DMS 273 treated with DMSO at 0.1 percent for 48 hours (cell line): ENCODE measurements at places on chromosomes 7 and 10.

- no peak for DNase-seq
These were observed 5.7 kb downstream of the GLRX3 start for GRCh38 chr10:130141878-130142277.

GRCh38 chr10:48199580-48200377, 74.7 kb downstream of the FRMPD2 start:
- no peak for DNase-seq

DNA sequence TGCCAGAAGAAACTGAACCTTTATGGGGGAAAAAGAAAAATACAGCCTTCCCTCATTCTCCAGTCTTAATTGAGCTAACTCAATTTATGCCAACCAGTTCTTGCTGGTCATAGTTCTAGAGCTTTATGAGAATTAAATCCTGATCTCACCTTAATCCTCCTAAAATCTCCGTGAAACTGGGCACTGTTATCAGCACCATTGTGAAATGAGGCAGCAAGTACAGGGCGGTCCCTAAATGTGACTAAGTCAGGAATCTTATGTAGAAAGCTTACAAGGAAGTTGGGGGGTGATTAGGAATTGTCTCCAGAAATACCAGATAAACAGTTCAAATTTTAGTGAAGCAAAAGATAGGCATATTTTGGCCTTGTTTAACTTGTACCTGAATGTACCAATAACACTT, 10.7 kb upstream of the INSYN2A start:
- no peak for DNase-seq

GRCh38 chr7:108455998-108456677, at the start of gene NRCAM:
TSS of gene NRCAM (minus strand) at chr7:108456436. CDS start at chr7:108240064, 216,372 bp downstream.
- DNase-seq, result peak; percentile 86
